CD4-positive, alpha-beta T cell treated with Interleukin-21 for 1 hour (primary cell): ENCODE measurements at places on chromosomes 2 and 18.
A peak's percentile ranks its signal among the peaks of the same experiment; 100 is the strongest.

DNA sequence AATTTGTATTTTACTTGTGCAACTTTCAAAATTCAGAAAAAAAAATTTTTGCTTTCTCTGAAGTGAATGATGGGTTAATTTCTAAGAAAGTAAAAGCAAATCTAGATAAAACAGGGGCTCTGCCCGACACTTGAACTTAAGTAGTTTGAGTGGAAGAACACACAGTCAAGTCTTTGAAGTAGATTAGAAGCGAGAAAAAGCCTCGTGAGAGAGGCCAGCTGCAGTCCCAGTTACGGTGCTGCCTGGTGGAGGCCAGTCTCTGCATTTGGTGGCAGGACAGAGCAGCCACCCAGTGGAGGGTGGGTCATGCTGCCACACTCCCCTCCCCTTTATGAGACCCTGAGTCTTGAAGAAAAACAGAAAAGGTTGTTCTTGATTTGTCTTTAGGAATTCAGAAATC lies 81.8 kb downstream of the INPP5D start:
- DNase-seq, result no peak

GRCh38 chr2:179612591-179613298 lies 248.7 kb downstream of the ZNF385B start:
- no peak for DNase-seq

DNA sequence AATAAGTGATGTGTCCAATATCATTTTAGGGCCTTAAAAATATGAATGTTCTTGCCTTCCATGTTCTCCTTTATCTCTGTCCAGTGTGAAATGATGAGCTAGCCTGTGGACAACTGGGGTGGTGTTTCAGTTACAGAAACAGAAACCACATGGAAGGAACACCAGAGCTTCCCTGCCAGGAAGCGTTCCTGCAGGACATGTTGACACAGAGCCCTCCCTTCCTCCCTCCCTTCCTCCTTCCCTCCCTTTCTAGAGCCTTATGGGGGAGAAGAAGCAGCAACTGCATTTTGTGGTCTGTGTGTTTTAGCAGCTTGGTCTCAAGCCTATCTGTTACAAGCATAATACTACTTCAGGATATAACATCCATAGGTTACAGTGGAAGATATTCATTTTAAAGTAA lies 539.7 kb upstream of the NETO1 start:
- no peak for DNase-seq

- no peak for DNase-seq
These were observed 154.8 kb upstream of the FHL2 start for GRCh38 chr2:105553538-105554196.

GRCh38 chr18:24014062-24014985 lies at the start of gene TTC39C:
Gene TTC39C, plus strand, starts transcription at chr18:24014754. Its CDS starts 118 bp downstream, at chr18:24014872.
- DNase-seq, result peak; percentile 80

DNA sequence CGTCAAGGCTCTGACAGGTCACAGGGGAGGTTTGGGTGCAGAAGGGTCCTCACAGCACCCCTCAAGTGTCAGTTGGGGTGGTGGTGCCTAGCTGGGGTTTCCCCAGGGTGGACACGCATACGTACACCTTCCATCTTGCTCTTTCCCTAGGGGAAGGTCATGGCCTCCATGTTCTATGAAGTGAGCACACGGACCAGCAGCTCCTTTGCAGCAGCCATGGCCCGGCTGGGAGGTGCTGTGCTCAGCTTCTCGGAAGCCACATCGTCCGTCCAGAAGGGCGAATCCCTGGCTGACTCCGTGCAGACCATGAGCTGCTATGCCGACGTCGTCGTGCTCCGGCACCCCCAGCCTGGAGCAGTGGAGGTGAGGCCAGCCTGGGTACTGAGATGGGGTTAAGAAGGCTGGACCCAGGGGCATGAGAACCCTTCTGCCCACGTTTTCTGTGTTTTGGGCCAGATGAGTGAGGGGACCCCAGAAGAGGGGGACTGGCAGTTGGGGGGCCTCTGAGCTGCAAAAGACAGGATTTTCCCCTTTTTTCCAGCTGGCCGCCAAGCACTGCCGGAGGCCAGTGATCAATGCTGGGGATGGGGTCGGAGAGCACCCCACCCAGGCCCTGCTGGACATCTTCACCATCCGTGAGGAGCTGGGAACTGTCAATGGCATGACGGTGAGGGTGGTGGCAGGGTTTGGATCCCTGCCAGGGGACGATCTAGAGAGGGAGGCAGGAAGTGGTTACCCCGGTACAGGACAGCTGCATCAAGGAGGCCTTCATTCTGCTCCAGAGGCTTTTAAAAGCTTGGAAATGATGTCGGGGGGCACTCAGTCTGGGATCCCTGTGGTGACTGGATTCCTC lies 20.9 kb downstream of the SLC30A3 start:
- DNase-seq, result no peak

DNA sequence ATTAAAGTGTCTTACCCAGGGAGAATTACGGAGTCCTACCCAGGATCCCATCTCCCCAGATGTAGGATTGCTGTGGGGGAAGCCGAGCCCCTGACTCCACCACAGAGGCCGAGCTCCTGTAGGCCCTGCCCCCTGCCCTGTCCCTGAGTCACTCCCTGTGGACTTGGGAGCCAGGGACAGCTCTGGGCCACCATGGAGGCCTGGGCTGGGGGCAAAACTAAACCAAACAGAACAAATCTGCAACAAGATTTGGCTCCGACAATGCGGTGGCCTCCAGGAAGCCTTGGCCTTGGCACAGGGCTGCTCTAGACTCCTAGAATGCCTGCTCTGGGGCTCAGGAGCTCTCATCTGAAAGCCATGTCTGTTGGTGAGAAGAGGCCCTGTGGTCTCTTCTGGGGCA lies 99.3 kb upstream of the PXDN start:
- DNase-seq, result no peak

DNA sequence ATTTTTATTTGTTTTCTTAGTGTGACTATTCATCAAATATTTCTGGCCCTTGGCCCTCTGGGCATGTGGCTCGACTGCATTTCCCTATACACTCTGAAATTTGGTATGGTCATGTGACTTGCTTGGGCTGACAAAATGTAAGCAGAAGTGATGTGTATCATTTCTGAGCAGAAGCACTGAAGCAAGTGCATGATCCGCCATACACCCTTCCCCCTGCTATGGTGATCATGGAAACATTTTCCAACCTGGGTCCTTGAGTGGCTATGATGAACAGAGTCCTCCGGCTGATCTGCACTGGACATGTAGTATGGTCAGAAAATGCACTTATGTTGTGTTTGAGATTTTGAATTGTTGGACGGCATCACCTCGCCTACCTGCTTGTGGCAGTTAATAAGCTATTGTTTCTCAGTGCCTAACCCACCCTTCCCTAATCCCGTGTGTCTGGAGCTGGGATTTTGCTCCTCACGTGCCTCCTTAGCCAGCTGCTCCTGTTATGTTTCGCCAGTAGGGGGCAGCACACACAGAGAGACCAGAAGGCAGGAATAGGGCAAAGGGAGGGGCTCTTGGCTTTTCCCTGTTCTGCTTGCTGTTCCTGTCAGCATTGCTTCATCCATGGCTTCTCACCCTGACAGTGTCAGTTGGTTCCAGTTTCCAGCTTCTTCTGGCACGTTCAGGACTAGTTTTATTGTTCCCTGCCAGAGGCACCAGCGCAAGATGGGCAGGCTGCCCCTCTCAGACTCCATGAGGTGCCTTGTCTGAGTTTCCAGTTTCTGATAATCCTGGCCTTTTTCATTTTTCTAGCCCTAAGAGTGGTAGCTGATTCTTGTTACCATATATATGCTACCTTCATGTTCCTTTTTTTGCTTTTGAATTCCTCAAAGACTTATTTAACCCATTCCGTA lies 207.4 kb downstream of the ARL6IP6 start:
- peak; percentile 13 for DNase-seq

DNA sequence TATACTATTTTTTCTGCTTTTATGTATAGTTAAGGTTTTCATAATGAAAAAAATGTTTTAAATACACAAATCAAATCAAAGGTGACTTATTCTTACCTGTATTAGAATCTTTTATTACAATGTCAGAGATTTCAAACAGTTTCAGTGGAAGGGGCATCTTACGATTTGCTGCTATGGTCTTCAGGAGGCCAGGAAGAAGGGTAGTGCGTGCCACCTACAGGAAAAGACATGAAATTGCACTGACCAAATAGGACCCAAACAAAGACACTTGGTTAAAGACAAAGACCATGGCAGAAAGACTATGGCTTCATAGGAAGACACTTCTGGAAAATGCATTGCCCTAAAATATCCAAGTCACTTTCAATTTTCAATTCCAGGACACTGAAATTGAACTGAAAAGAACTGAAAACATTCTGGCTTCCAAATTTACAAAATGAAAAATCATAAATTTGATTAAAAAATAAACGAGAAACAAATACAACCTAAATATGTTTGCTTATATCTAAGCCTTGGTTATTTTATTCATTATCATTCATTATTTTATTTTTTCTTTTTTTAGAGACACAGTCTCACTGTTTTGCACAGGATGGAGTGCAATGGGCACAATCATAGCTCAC lies 42.1 kb downstream of the FARSB start:
- peak; percentile 32 for DNase-seq

DNA sequence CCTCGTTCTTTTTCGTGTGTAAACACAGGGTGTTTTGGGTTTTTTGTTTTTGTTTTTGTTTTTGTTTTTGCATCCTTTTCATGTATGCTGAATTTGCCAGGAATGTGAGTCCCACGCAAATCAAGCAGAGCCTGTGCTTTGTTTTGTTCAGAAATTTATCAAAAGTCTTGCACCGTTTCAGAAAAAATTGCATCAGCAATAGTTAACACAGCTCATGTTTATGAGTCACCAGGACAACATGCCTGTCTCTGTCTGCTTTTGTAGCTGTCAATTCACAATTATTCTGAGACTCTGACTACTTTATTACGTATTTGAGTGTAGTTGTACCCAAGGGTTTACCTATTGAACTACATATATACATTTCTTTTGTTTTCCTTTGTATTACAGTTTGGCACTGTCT lies 38.3 kb downstream of the MRPL44 start:
- DNase-seq, result no peak

- DNase-seq, result no peak
These were observed 13.7 kb downstream of the ANKRD23 start for GRCh38 chr2:96830044-96830562.

- no peak for DNase-seq
These were observed 228.9 kb downstream of the RBM43 start for GRCh38 chr2:151032741-151033191.

GRCh38 chr2:43131051-43131889 lies 95.1 kb downstream of the ZFP36L2 start:
- DNase-seq, result peak; percentile 88
